CD4-positive, alpha-beta T cell treated with Interleukin-6 for 4 hours (primary cell): ENCODE measurements at places on chromosomes 4 and X.

- no peak for DNase-seq
These were observed 41.9 kb downstream of the AMOT start for GRCh38 chrX:112798736-112799135.

DNA sequence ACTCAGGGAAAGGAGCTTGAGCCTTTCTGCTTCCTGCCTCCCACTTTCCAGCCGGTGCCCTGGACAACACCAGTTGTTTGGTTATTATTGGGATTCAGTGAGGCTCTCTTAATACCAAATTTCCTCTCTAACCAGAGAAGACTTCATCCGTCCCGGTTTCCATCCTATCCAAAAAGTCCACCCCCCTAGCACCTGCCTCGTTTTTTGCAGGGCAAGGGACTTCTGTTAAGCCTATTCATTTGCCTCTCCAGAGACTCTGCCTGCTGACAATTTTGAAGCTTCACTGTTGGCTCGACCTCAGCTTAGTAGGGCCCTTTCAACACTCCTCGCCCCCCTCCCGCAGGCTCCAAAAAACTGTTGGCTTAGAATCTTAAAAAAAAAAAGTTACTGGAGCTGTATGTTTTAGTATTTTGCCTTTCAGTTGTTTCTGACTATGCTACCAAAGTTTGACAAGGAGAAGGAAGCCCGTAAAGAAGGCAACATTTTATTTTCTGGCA is 779 bp upstream of the PRSS12 start:
- DNase-seq = no peak

DNA sequence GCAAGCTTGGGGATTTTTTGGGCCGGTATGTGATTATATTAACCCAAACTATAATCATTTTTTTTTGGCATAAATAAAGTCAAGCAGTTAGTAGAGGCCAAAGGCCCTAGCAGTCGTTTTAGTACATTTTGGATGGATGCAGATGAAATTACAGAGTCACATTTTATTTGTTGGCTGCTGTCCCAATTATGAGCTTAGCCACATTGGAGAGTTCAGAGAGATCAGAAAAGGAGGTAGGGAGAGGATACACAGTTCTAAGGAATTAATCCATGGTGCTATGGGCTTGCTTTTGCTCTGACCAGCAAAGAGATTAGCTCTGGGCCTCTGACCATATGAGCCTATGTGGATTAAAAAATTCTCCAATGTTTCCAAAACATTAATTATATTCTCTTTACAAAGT is 395.1 kb downstream of the RAPGEF2 start:
- DNase-seq = no peak

GRCh38 chrX:40088299-40088625 is 9.5 kb downstream of the BCOR start:
- no peak for DNase-seq

DNA sequence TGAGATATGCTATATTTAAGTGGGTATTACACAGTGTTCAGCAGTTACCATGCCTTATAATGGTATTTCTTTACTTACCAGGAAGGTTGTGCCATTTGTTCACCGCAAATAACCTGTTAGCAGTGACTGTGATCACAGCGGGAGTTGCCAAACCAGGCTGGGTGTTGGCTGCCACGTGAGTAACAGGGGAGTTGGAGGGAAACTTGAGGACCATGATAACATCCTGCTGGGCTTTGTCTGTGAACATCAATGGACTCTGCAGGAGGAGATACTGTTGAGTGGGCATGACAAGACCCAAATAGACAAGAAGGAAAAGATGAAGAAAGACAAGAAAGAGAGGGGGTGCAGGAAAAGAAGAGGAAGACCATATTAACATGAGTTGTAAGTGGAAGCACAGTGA is 242.9 kb downstream of the DCLK2 start:
- DNase-seq = no peak

- no peak for DNase-seq
These were observed 47.9 kb upstream of the ITM2A start for GRCh38 chrX:79415056-79415455.

DNA sequence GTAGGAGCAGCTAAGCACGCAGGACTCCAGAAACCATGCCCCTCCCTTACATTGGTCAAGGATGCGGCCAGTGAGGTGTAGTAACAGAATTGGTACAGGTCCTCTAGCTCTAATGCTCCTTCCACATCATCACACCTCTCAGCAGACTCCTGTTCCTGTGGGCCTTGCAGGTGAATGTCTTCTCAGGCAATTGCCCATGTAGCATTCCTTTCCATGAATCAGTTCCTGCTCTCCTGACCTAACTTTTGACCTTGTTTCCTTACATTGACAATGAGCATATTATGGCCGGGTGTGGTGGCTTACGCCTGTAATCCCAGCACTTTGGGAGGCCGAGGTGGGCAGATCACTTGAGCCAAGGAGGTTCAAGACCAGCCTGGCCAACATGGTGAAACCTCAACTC is 31.3 kb downstream of the MAP7D3 start:
- DNase-seq = no peak

DNA sequence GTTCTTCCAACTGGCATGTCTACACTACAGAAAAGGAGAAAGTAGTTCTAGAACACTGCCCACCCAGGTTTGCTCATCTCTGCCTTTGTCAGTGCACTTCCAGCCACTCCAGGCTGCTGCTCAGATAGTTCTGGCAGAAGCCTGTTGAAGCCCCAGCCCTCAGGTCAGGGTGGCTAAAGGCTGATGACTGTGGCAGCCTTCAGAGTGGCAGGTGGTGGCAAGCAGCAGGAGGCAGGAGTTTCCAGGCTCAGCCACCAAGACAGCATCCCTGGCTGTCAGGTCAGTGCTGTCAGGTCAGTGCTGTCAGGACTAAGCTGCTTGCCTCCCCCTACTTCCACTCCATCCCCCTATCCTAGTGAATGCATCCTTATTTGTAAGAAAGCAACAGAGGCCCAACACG is 100.4 kb downstream of the MAMLD1 start:
- DNase-seq = no peak

DNA sequence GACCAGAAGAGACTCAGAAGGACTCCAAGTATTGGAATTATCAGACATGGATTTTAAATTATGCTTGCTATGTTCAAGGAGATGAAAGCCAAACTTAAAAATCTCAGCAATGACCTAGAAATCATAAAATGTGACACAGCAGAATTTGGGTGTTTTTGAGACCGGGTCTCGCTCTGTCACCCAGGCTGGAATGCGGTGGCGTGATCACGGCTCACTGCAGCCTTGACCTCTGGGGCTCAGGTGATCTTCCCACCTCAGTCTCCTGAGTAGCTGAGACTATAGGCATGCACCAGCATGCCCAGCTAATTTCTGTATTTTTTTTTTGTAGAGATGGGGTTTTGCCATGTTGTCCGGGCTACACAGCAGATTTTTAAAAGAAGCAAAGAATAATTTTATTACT is 12.7 kb downstream of the TAB3 start:
- no peak for DNase-seq

DNA sequence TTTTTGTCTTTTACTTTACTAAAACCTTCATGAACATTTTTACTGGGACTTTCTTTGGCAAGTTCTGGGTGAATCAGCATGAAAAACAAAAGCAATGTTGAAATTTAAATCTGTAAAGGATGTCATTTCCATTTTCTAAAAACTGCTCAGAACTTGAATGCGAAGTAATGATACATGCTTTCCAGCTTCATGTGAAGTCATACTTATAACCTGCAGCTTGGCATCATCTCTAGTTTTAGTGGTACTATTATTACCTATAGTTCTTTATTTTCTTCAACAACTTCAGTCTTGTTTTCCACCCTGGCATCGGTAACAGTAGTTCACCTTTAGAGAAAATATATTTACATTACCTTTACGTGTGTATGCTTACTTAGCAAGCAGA is 421.4 kb upstream of the DIPK2B start:
- no peak for DNase-seq

DNA sequence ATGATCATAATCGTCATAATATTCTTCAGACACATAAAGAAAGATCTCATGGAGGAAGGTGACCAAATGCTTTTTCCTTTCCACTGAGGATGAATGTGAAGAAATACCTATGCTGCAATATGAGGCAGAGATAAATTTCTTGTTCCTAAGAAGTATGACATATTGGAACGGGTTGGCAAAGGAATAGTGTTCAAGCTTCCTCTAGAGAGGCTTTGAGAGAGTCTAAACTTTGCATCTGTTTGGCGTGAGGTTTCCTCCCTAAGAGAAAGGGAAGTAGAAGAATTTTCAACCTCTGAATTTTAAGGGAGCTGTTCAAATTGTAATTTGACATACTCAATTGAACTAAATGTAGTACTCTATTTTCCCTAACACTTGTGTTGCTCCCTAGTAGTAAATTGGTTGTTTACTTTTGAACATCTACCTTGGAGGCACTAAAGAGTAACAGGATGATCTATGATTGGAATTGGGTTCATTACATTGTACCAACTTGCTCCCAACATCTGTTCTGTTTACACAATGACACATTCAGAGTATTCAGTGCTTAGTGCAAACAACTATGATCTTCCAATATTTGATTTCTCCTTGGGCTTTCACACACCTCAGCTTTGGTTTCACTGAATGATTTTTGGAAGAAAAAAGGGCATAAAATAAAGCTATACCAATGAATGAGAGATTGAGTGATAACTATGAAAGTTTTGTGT is 122.0 kb downstream of the CORIN start:
- no peak for DNase-seq

- DNase-seq = peak; percentile 33
These were observed 36.5 kb upstream of the PPM1K start for GRCh38 chr4:88320780-88321373.

DNA sequence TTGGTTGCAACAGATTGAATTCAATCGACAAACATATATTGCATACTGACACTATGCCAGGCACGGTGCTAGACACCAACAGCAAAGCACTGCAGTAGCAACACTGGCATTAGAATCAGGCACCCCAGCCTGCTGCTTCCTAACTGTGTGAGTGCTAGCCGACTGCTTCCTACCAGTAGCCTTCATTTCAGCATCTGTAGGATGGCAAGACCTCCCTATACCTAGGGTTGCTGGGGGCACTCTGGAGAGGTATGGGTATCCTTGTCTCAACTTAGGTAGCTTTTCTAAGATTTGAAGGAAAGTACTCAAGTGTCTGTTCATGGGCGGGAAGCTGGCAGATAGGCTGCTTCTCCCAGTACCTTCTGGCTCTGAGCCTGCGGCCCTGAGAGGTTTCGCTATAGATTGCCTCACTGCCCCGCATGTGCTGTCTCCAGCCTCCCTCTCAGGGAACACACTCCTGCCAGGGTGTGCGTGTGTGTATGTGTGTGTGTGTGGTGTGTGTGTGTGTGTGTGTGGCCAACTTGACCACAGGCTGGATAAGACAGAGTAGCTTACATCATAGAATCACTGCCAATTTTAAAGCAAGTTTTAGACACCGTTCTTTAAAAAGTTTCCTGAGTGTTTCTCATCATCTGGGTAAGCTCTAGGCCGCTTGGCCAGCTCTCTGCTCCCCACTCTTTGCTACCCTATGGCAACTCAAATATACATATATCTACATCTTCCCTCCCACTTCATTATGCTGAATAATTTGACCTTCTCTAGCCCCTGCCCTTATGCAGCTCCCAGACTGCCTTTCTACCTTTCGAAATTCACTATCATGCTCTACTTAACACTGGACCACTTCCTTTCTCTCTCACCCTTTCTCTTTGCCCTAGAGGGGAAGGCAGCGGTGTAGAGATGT is 97.0 kb upstream of the PJA1 start:
- DNase-seq = no peak

DNA sequence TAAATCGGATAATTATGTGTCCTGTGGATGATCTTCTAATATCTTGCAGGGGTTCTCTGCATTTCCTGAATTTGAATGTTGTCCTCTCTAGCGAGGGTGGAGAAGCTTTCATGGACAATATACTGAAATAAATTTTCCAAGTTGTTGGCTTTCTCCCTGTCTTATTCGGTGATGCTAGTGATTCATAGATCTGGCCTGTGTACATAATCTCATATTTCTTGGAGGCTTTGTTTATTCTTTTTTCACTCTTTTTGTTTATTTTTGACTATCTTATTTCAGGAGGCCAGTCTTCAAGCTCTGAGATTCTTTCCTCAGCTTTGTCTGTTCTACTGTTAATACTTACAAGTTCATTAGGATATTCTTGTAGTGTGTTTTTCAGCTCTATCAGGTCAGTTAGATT is 20.7 kb upstream of the CLGN start:
- no peak for DNase-seq

- no peak for DNase-seq
These were observed 64.2 kb upstream of the ADRA2C start for GRCh38 chr4:3701736-3702560.

GRCh38 chrX:25275159-25275558 is 259.4 kb upstream of the ARX start:
- DNase-seq = no peak

DNA sequence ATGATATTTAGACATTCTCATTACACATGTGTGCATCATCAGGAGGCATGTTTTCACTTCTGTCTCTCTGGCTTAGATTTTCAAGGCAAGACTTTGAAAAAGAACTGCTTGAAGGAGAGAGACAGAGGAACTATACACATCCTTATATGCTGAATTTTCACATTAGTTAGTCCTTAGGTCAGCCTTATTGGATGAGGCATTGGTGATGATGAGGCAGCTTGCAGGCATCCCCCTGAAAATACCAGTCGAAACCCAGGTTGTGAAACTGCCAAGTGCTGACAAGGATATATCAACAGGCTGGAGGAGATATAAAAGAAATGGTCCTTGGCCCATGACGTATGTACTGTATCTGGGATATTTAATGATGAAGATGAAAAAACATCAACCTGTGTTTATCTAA is 297.2 kb upstream of the AADAT start:
- DNase-seq = no peak
